ENCODE measurements at places on chromosomes 3 and 15.

DNA sequence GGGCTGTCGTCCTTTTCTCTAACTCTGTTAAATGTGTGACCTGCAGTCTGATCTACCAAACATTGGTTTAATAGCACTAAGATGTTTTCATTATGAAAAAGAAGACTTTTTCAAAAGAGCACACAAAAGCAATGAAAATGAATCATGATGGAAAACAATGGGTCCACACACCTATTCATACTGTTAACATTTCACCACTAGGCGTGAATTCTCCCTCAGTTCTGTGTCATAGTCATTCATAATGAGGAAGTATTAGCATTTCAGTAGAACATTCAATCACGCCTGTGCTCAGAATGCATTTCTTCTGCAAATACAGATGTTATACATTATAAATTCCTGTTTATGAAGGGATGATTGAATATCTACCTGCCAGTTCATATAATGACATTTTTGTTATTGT lies 35.9 kb downstream of the EIF4E3 start:
- no peak for DNase-seq

DNA sequence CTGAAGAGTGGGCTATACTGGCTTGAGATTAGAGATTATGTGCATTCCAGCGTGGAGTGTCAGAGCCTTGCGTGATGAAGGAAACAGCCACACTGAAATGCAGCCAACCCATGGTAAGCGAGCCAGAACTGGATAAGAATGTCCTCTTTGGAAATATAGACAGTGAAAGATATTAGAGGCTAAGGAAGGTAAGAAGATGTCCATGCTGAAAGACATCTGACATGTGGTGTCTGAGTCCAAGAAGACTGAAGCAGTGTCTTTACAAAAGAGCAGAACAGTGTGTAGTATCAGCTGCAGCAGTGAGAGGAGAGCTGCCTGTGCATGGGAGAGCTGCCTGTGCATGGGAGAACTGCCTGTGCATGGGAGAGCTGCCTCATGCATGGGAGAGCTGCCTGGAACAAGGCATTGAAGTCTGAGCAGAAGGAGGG lies 672.2 kb downstream of the DIPK2A start:
- no peak for DNase-seq

DNA sequence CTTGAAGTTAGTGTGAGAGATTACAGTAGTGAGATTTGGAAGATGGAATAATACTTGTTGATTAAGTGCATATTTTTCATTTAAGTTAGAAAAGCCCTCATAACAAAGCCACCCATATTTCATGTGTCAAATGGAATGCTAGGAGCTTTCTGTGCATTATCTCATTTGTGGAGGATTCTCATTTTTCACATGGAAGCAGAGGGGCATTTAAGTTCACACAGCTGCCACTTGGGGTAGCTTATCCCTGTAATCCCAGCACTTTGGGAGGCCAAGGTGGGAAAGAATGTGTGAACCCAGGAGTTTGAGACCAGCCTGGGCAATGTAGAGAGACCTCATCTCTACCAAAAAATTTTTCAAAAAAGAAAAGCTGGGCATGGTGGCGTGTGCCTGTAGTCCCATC lies 55.2 kb downstream of the RAB7A start:
- DNase-seq = no peak

DNA sequence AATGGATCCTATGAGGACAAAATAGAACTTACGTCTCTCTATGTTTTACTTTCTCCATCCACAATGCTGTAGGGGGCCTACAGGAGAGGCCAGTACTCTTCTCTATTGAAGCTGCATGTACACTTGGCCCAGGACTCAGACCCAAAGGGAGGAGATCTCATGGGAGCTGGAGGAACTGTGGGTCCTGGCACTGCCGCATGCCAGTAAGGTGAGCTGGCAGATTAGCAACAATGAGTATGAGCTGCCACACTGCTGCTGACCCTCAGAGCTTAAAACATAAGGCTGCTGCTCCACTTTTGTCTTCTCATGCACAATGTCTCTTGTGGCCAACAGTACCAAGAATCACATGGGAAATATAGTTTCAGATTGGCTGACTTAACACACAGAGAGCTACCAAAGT lies 57.8 kb upstream of the TBC1D5 start:
- no peak for DNase-seq

DNA sequence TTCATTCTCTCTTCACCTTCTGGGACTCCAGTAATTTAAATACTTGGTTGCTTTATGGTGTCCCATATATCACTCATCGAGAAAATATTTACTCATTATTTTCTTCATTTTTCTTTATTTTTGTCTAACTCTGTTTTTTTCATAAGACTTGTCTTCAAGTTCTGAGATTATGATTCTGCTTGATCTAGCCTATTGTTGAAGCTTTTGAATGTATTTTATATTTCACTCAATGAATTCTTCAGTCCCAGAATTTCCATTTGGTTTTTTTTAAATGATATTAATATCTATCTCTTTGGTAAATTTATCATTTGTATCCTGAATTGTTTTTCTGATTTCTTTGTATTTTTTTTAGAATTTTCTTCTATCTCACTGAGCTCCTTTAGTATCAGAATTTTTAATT lies 117.0 kb downstream of the LRRK1 start:
- DNase-seq = no peak

- no peak for DNase-seq
Measured at GRCh38 chr3:195802261-195802701, 9.4 kb downstream of the MUC4 start.
